ENCODE measurements at places on chromosomes 11 and 22.

- no peak for DNase-seq
These were observed 15.9 kb upstream of the EI24 start for GRCh38 chr11:125553357-125553756.

- no peak for DNase-seq
These were observed 19.1 kb downstream of the OR8D1 start for GRCh38 chr11:124294687-124295086.

GRCh38 chr11:72720047-72720446 is 32.2 kb downstream of the ARAP1 start:
- DNase-seq, result no peak

DNA sequence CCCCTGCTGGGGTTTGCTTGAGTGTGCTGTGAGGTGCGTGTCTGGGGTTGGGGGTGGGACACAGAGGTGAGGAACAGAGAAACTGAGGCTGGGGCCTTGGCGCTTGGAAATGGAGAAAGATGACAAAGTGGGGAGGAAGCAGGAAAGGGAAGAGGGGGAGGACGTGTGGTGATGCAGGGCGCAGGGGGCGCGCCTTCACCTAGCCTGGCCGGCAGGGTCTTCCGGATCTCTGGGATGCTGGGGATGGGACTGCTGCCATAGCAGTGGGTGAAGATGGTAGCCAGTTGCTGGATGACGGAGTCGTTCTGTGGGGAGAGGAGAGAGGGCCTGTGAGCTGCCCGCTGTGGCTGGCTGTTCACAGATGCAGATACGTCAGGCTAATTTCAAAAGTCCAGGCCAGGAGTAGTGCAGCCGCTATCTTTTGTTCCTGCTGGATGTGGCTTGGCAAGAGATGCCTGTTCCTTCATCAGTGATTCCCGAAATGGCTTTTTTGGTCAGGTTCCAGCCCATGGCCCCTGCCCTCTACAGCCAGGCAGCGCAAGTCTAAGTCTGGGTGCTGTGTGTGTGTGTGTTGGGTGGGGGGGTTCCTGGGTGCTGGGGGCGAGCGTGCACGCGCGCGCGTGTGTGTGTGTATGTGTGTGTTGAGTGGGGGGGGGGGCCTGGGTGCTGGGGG is 54.8 kb downstream of the NAT10 start:
- no peak for DNase-seq

- no peak for DNase-seq
These were observed 1.7 kb upstream of the WEE1 start for GRCh38 chr11:9571763-9572115.

GRCh38 chr11:92306966-92307510 is 82.4 kb downstream of the FAT3 start:
- no peak for DNase-seq

DNA sequence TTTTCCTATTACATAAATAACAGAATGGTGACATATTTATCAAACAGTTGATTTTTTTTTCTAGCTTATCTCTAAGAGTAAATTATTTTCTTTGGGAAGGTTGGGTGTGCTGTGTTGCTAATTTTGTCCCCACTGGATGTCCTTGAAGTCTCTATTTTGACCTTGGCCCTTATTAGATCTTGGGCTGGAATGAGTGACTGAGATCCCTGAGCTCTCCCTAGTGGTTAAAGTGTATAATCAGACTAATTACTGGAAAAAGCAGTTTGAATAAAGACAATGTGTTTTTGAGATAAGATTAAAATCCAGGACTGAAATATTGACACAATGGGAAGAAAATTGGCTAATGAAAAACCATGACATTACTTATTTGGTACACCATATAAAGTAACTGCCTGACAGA is 56.1 kb downstream of the AASDHPPT start:
- DNase-seq, result no peak

GRCh38 chr11:120270386-120270785 is 30.4 kb downstream of the POU2F3 start:
- DNase-seq, result no peak

DNA sequence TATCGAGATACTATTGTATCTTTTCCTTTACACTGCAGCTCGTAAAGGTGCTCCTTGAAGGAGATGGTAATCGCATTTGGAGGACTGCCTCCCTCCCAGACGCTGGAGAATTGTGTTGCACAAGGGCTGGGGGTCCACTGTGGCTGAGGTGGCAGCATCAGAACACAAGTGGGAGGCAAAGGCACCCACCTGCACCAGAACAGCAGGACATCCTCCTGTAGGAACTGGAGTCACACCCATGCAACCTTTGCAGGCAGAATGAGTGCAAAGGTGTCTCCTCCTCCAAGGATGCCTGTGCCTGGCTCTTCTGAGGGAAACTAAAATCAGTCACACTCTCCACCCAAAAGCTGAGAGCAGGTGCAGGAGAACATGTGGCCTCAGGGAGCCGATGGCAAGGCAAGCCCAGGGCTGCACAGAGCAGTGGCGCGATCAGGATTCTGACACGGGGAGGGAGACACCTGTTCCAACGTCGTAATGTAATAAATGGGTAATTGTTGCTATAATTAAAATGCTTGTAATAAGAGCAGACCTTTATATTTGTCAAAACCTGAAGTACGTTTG is 1501.4 kb downstream of the TBC1D22A start:
- no peak for DNase-seq

- no peak for DNase-seq
These were observed 68.1 kb downstream of the MCHR1 start for GRCh38 chr22:40747361-40747760.

DNA sequence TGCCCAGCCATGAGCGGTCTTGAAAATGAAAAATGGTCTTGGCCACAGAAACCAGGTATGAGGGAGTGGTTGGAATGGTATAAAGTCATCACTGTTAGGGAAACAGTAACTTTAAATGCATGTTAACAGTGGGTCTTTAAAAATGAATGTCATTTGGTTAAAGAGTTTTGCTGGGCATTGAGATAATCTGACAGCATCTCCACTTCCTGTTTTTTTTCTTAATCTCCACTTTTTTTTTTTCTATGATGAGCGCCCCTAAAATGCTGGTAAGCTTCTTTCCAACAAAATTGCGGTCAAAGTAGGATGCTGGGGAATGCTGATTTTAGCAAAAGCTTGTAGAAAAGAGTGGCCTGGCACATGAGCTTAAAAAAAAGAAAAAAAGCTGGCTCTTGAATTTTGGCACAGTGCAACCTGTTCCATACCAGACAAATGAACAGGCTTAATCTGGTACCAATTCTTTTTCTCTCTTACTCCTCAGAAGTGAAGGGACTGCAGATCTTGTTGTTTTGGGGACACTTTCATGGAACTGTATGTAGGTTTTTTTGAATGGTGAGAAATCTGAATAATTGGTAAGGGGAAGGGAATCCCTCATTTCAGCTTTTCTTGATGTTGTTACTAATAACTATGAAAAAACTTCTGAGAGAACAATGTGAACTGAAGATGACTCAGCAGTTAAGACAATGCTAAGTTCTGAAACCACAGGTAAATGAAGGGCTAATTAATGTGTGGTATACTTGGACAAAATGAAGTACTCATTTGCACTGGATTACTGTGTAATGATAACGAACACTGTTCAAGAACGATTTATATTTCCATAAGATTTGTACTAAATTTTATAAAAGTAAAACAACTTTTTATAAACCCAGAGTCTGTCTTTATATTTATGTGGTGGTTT is 3.1 kb upstream of the ARHGEF12 start:
- no peak for DNase-seq

DNA sequence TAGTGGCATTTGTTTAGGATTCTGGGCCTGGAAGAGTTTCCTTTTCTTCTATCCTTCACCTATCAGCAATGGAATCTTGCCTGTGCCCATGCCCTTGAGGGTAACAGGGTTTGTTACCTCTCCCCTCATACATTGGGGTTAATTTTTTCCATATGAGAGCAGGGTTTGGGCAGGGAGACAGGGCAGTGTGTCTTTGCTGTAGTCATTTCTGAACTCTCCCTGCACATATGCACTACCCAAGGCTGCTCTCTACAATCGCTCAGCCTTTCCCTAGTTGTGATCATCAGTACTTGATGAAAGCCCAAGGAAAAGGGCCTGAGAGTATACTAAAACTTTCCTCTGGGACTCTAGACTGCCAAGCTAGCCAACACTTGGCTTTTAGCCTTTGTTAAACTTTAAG is 95.7 kb downstream of the LRRC32 start:
- no peak for DNase-seq

DNA sequence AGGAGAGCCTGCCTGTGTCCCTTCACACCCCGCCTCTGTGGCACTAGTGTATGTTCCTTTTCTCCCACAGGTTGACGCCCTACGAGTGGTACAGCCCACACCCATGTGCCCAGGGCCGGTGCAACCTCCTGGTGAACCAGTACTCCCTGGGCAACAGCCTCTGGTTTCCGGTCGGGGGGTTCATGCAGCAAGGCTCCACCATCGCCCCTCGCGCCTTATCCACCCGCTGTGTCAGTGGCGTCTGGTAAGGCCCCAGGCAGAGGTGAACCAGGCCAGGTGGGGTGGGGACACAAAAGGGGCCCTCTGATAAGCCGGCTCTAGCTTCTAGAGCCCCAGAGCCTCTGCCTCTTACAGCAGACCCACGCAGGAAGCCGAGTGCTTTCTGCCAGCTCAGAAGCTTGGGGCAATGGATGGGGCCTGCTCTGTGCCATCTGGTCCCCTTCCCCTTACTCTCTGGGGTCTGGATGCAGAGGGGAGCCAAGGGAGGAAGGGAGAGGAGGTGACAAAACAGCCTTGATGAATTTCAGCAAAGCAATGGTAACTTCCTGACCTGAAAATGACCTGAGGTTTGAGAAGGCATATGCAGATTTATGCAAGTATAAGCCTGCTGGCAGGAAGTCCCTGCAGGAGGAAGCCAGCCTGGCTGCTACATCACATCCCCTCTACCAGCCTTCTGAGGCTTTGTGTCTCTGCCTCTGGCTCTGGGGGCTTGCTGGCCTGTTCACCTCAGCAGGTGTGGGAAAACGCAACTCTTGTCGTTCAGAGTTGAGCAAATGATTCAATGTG is 67.0 kb upstream of the TBCEL start:
- no peak for DNase-seq

- DNase-seq, result no peak
These were observed 70.2 kb downstream of the NELL1 start for GRCh38 chr11:20739577-20739976.

DNA sequence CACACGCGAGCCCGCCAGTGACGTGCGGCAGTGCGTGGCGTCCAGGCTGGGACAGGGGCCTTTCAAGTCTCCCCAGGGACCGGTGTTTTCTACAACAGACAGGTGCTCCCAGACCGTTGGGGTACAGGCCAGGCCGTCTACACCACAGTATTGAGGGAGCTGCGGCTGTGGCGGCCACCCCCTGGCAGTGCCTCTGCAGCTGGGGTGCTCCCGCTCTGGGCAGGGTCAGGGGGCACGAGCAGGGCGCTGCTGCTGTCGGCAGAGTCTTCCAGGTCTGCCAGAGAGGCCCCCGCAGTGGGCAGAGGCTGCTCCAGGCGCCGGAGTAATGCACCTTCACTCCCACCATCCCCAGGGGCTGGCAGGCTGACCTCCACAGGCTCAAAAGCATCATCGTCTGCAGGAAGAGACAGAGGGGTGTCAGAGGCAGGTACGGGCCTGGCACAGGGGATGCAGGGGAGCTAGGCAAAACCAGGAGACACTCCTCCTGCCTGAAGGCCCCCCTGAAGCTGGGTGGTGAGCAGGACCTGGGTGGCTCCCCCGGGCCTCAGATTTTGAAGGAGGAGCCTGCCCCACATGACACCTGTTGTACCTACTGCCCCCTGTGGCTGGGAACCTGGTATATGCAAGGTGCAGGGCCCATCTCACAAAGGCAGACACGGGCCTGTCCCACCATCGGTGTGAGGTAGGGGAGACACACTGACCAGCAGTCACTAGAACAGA is 83.3 kb downstream of the DGCR2 start:
- DNase-seq, result no peak

DNA sequence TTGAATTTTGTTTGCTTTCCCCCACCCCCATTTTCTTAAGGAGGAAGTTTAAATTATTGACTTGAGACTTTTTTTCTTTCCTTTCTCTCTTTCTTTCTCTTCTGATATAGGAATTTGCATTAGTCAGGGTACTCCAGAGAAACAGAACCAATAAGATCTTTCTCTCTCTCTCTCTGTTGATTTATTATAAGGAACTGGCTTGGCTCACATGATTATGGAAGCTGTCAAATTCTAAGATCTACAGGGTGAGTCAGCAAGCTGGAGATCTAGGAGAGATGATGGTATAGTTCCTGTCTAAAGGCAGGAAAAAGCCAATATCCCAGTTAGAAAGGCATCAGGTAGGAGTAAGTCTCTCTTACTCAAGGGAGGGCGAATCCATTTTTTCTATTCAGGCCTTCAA is 64.0 kb downstream of the CCDC81 start:
- DNase-seq, result no peak

DNA sequence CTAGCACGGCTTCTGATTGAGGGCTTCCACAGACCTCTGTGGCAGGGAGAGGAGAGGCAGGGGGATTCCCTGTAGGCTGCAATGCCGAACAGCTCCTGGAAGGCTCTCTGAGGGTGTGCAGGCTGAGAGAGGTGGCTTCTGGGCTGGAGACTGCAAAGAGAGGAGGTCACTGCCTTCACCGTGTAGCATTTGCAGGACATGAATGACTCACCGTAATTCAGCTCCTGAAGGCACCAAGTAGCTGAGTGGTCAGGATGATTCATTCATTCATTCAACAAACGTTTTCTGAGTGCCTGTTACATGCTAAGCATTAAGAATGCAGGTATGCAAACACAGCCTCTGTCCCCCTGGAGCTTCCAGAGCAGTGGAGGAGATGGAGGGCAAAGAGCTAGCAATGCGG is 18.0 kb upstream of the EIF3D start:
- no peak for DNase-seq

All from stimulated activated CD4-positive, alpha-beta T cell treated with anti-CD3 and anti-CD28 coated beads, Interleukin-1b, Interleukin-23, amount 100 ng/mL, for 1 hour (primary cell).